ENCODE measurements at places on chromosomes 3 and 15.

- no peak for DNase-seq
Measured at GRCh38 chr3:79005084-79005483, 762.7 kb downstream of the ROBO1 start.

DNA sequence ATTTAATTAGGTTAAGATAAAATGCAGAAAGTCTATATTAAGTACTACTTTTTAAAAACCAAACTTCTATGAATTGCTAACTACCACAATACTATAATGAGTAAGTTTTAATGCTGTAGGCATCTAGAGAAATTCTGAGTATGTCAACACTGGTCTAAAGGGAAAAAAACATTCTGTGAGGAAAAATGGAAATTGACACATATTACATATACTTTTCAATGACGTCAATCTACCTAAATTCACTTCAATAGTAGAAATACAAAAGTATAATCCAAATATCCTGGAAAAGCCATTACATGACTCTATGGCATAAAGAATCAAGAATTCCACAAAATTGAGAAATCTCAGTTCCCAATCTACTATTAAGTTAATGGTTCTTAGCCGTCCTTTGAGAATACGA is 2.2 kb downstream of the SECISBP2L start:
- DNase-seq: no peak

DNA sequence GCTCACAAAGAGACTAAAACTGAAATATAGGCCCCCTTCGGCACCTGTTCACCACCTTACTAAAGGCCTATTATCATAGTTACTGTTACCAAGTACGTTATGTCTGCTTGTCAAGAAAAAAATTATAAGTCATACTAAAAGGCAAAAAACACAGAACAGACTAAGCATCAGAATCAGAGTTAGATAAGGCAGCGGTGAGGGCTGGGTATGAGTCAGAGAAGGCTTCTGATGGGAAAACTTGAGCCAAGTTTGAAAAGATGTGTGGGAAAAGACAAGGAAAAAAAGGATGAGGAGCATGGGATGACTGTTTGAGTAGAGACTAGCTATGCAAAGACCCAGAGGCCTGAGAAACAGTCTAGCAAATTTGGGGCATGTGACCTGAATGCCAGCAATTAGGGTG is 387.2 kb upstream of the SGO1 start:
- DNase-seq: no peak

DNA sequence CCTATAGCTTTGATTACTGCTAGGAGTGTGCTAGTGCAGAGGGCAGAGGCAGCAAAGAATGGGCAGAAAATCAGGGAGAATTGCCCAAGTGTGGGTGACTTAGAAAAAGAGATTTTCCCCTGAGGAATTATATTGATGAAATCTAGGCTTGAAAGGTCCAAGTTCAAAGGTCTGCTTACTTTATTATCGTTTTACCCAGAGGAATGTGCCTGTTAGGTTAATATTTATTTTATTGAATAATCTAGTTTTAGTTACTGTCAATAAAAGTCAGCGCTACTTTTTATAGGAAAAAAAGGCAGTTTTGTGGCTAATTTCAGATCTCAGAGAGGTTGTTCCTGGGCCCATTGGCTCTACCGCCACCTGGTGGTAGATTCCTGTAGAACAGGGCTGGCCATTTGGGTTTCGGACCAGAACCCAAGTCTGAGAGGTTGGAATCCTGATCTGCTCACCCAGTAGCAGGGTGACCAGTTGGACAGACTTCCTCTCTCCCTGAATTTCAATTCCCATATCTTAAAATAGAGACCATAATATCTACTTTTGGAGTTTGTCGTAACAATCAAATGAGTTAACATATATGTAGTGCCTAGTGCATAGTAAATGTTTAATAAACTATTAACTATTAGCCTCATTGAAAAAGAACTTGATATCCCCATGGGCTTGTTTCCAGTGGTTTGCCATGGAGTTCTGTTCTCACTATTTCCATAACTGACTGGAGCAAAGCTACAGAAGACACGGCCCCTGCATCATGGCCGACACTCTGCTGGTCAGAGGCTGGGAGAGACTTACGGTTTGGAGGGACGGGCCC is 62.7 kb upstream of the ZNF148 start:
- DNase-seq: peak; percentile 52

GRCh38 chr15:27057904-27058645 is 87.1 kb downstream of the GABRG3 start:
- no peak for DNase-seq

- DNase-seq: no peak
Measured at GRCh38 chr3:94225148-94225865, 162.4 kb downstream of the NSUN3 start.

GRCh38 chr15:74233851-74234597 is 2.1 kb upstream of the CCDC33 start:
- DNase-seq: no peak

- peak; percentile 31 for DNase-seq
Measured at GRCh38 chr3:112973325-112974177, 1.4 kb downstream of the CD200R1 start.

DNA sequence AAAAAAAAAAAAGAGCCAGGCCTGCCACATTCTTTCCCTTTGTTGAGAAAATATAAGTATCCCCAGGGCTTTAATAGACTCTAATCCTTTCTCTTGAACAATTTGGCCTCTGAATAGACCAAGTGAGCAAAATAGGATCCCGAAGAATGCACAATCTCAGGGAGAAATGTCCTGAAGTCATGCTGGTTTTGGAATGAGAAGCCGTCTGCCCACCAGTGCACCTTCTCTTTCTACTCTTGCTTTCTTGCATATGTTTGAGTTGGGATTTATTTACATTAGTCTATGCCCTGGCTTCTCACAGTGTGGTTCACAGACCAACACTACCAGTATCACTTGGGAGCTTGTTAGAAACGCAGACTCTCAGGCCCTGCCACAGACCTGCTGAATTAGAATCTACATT is 153.0 kb downstream of the ZNF621 start:
- DNase-seq: no peak

DNA sequence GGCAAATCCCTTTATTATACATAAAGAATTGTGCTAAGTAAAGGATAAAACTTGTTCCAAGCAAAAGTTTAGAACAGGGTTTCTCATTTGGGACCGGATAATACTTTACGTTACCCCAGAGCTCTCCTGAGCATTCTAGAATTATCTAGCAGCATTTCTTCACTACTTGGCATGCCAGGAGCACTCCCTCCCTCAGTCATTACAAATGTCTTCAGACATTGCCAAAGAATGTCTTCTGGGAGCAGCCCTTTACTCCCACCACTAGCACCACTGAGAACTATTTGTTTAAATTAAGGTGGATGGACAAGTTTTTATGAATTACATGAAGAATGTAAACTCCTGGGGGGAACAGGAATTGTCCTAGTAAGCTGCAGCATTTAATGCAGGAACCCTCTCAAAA is 516.4 kb downstream of the GBE1 start:
- no peak for DNase-seq

GRCh38 chr3:123424321-123424998 is 24.4 kb downstream of the ADCY5 start:
- no peak for DNase-seq

- no peak for DNase-seq
Measured at GRCh38 chr15:58985443-58985842, 2.0 kb upstream of the RNF111 start.

DNA sequence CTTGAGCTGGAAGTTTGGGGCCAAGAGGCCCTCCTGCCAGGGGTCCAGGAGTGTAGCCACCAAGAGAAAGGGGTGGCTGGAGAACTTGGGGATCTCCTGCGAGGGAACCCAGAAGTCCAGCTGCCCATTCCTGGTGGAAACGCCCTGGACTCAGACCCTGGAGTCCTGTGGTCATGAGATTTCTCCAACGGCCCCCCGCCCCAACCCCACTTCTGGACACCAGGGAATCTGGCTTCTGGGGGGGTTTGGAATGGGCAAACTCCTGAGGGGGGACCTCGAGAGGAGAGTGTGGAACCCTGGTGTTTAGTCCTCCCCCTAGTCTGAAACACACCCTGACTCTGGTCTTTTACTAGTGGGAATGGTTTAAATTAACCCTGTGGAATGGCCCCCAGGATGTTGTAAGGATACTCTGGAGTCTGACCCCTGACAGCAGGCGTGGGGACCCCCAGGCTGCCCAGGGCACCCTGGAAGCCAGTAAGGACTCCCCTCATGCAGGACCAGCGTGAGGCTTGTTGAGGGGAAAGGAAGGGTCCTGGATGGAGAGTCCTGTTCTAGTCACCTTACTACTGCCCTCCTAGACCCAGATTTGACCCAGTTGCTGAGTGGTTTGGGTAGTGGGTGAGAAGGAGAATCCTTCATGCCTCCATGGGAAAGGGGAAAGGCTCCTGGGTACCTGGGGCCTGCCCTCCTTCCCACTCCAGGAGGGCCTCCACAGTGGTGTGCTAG is 540 bp downstream of the KLHDC8B start:
- DNase-seq: no peak

- DNase-seq: no peak
Measured at GRCh38 chr15:26632500-26632899, 140.4 kb downstream of the GABRB3 start.

DNA sequence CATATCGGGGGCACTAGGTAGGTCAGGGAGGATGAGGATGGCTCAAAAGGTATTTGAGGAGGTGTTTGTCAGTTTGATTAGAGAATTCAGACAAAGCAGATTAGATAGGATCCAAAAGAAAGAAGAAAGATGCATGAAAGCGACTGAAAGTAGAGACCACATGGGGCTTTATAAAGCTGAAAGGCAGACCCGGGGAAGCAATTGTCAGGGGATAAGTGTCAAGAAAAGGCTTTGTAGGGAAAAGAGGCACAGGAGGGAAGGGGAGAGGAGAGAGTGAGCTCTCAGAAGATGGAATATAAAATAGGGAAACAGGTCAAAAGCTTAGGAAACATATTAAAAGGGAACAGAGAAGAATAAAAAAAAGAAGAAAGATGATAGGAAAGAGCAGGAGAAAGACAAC is 308.2 kb upstream of the RORA start:
- DNase-seq: no peak

DNA sequence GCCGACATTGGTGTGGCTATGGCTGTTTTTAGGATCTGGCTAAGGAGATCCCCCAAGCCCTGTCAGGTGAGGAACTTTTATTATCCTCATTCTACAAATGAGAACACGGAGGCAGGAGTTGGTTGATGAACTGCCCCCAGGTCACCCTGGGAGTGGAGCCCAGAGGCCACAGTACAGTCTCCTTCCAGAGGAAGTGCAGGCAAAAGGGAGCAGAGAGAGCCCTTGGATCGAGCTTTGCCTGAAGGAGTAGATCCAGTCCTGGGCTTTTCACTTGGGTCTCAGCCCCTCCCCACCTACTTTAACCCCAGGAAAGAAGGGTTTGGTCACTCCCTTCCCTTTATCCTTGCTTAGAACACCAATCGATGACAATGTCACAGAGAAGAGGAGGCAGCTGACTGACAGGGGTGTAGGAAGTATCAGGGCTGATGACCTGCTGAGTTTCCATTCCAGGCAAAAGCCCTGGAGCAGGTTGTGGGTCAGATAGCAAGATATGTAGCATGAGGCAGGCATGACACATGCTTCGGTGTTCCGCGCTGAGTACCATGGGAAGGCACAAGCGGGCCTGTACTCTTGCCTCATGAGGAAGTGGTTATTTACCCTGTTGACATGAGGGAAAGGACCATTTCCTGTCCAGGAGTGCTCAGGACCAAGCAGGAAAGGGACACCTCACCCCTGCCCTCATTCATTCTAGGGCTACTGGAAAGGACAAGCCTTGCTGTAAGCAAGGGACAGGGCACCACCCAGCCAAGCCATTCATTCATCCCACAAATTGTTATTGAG is 5.8 kb upstream of the PLA2G4D start:
- no peak for DNase-seq

GRCh38 chr3:54572197-54572895 is 355.5 kb downstream of the LRTM1 start:
- no peak for DNase-seq

DNA sequence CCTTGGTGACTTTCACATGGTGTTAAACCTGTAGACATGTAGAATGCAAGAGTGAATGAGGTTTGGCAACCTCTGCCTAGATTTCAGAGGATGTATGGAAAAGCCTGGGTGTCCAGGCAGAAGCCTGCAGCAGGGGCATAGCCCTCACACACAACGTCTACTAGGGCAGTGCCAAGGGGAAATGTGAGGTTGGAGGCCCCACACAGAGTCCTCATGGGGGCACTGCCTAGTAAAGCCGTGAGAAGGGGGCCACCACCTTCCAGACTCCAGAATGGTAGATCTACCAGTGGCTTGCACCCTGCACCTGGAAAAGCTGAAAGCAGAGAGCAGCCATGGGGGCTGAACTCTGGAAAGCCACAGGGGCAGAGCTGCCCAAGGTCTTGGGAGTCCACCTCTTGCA is 241.2 kb downstream of the KLF13 start:
- no peak for DNase-seq

GRCh38 chr3:160540551-160540950 is 24.8 kb downstream of the KPNA4 start:
- no peak for DNase-seq

DNA sequence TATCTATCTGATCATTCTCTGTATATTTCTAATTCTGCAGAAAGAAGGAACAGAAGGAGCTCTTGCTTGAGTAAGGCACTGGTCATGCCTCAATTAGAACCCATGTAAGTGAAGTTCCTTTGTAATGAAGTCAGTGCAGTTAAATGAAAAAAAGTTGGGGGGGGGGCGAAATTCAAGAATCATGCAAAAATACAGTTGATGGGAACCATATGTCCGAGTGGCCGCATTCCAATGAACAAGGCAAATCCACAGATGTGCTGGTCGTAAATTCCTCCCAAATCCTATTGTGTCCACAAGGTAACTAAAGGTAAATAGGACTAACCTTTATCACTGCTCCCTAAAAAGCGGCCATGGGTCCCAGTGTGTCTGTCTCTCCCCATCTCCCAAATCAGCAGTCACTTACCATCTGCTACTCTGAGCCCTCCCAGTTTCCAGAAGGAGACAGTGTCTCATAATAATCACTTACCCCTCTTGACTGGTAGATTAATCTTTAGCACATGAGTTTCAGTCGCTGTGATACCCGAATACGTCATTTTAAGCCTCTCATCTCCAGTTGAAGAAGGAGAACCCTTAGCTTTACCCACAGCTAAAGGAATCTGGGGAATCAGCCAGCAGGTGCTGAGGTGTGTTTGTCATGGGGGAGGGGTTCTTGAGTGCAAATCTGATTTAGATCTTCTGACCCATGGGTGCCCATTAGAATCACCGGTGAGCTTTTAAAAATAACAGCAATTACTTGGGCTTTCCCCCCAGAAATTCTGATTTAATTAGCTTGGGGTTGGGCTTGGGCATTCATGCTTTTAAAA is 56.3 kb upstream of the EPHB3 start:
- no peak for DNase-seq

- no peak for DNase-seq
Measured at GRCh38 chr3:169758359-169758994, 6.4 kb downstream of the TERC start.

- DNase-seq: peak; percentile 81
Measured at GRCh38 chr3:48919215-48920138, 835 bp downstream of the ARIH2 start.

GRCh38 chr3:186909078-186909853 is 21.1 kb upstream of the ST6GAL1 start:
- no peak for DNase-seq

All from GM13976 (cell line).